Glutamatergic neuron (in vitro differentiated cells): ENCODE measurements at places on chromosomes 3 and 15. TPM values are rescaled to one million over a fixed set of nuclear protein-coding genes. Genes with fewer than 3 reads are reported as not detected.

Gene SMCO1
- total RNA-seq: not detected

Gene SAMD7
- not detected for total RNA-seq

Gene SHF
- total RNA-seq: 309 TPM

Gene AGTR1
- not detected for total RNA-seq

Gene PLSCR5
- total RNA-seq: not detected

Gene ALPK3
- total RNA-seq: 6.8 TPM

Gene LXN
- 1.2 TPM for total RNA-seq

Gene SENP2
- total RNA-seq: 54.6 TPM

- no peak for DNase-seq
Observed at GRCh38 chr15:101035611-101036010, 116.5 kb downstream of the LRRK1 start.

GRCh38 chr3:74661672-74662071, 47.2 kb upstream of the CNTN3 start:
- DNase-seq: no peak

- no peak for DNase-seq
Observed at GRCh38 chr3:85050821-85051220, 92.0 kb downstream of the CADM2 start.

GRCh38 chr3:46464326-46465195, at the start of gene LTF:
Gene LTF, minus strand, starts transcription at chr3:46464905. Its CDS starts 38 bp downstream, at chr3:46464867.
- DNase-seq: no peak

DNA sequence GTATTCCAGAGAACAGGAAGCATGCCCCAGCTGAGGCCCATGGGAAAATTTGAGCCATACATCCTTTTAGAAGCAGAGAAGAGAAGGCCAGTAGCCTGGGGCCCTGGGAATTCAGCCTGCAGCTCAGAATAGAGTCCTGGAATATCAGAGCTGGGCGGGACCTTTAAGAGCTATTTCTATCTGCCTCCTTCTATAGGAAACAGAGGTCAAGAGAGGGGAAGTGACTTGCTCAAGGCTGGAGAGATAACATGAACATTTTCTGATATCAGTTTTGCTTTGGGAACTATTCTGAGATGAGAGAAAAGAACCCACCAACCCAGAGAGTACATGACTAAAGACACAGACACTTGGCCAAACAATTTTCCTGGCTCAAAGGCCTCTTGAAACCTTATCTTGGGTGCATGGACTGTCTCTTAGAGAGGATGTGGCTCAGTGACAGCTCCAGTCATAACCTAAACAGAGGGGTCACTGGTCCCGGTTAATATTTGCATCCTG, 26.0 kb downstream of the MASP1 start:
- no peak for DNase-seq

GRCh38 chr3:197539651-197540051, 16.1 kb downstream of the BDH1 start:
- DNase-seq: no peak

DNA sequence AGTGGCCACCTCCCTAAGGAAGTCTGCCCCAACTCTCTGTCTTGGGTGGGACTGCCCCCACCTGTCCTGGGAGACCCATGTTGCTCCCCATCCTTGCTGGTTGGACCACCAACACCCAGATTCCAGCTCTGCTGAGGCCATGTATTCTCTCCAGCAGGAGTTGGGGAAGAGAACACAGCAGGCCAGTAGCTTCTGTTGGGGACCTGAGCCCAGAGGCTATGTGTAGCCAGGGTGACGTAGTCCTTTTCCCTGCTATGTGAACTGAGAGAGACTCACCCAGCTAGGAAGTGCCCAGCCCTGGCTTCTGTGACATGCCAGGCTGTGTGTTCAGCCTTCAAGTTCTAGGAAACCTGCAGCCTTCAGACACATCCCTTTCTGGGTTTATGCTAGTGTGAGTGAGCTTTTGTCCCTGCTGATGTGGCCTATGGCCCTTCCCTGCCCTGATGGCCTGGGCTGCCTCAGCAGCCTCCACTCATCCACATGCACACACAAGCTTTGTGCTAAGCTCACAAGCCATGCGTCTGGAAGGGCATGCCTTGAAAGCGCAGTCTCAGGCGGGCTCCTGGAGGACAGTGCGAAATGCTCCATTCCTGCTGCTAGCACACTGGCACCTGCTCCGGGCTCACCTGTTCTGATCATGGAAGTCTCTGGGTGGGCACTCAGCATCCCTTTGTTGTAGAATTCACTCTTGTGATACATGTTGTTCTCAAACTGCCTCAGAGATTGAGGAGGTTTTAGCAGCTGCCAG, 42.6 kb downstream of the KY start:
- DNase-seq: no peak
